Caudate nucleus (tissue), 63 donors: ENCODE measurements at places on chromosomes 5 and 9.

DNA sequence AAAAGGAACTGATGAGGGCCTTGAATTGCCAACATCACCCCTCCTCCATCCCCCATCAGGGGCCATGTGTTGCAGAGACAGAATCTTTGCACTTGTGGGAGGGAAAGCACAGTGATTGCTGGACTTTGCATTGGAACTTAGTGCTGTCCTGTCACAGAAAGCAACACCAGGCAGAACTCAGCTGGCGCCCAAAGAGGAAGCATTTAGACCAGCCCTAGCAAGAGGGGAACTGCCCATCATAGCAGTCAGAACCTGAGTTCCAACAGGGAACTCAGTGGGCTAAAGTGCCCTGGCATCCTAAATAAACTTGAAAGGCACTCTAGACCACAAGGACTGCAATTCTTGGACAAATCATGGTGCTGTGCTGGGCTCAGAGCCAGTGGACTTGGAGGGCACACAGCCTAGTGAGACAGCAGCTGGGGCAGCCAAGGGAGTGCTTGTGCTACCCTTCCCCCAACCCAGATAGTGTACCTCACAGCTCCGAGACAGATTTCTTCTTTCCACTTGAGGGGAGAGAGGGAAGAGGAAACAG lies 128.1 kb downstream of the ACTL7B start:
- no peak for DNase-seq

DNA sequence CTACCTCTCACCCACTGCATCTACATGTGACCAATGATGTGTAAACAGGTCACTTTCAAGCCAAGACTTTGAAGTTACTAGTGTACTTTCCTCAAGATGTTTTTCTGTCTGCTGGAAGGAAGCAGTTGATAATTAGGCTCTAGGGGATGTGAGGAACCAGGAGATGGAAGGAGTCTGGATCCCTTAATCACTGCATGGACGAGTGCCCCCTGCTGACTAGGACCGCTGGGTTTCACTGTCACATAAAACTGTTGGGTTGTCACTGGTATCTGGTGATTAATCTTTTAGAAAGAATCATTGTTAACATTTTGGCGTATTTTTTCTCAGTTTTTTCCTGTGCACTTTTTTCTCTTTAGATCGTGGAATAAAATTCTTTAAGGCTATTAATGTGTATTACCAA lies 79.5 kb downstream of the SREK1 start:
- DNase-seq = peak; percentile 3

- no peak for DNase-seq
Measured at GRCh38 chr5:68295772-68296171, 80.2 kb downstream of the PIK3R1 start.

GRCh38 chr5:154783774-154784460 lies 28.7 kb downstream of the LARP1 start:
- no peak for DNase-seq

GRCh38 chr5:139378941-139379361 lies 4.1 kb downstream of the SLC23A1 start:
- DNase-seq = no peak

DNA sequence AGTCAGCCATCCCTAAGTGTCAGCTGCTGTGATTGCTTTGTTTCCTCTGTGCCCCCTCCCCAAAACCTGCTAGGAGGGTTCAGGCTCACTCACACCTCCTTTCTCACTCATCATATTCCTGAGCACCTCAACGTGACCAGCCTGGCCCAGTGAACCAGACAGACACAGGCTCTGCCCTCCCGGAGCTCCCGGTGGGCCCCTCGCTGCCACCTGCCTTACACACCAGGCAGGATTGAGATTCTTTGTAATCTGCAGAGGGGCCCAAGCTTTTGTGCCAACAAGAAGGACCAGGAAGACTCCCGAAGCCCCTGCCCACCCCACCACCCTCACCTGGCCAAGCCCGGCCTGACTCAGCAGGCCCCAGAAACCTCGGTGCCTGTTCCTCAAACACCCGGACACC lies 87.8 kb downstream of the NTNG2 start:
- no peak for DNase-seq

- DNase-seq = no peak
Measured at GRCh38 chr5:102801371-102801770, 46.3 kb downstream of the PAM start.

- no peak for DNase-seq
Measured at GRCh38 chr5:54743997-54744788, 226.6 kb downstream of the SNX18 start.

DNA sequence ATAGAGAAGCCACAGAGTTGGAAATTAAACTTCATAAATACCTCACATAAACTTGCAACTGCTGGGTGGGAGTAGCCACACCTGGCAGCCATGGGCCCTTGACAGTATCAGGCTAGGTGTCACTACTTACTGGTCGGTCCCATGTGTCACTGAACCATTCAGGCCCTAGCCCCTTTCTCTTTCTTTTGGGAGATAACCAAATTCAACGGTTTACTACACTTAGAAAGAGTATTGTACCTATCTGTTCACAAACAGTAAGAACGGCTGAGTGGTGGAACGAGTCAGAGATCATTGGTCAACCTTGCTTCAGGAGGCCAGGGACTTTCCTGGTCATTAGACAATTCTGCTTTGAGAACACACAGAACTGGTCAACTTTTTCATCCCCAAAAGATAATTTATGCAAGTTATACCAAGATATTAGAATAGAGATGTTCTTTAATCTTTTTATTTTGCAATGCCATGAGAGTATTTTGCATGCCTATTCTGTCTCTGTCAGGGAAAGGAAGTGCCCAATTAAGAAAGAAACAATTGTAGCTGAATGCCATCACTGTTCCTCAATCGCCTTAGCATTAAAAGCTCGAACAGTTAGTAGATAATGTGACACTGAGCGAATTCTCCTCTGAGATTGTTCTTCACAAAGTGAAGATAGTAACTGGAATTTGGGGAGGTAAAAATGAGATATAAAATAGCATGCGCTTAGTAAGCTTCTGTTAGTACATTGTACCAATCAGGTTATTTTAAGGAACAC lies 50.9 kb downstream of the GOLPH3 start:
- no peak for DNase-seq

DNA sequence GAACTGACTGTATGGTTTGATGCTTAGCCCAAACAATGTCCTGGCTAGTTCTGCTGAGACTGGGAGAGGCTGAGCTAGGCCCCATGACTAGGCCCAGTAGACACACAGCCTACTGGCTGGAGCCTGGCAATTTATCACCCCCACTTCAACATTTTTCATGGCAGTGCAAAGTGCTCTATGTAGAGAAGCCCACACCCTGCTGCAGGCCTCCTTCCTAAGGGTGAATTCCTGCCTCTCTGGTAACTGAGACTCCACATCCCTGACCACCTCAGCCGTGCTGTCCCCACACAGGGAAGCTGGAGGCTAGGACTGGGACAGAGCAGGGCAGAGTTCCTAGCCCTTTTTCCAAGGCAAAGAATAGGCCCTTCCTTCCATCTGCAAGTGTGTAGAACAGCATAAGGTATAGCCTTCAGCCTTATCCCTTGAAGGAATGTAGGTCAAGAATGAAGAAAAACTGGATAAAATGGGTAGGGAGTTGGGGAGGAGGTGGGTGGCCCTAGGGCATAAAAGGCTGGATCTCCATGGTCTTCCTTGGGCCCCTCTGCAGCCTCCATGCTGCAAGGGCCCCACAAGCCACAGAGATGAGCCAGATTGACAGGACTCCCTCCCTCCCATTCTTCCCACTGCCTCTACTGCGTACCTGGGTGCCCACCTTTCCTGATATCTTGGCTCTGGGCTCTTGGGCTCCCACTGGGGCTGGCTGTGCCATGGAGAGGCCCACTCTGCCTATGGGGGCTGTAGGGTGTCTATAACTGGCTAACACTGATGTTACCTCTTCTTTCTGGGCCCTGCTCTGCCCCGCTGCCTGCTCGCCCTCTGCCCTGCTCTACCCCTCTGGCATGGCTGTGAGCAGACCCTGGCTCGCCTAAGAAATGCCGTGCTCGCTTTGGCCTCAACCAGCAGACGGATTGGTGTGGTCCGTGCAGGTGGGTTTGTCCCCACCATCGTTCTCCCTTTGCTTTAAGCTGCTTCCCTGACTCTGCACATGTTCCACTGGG lies 29.8 kb downstream of the TCF7 start:
- no peak for DNase-seq

DNA sequence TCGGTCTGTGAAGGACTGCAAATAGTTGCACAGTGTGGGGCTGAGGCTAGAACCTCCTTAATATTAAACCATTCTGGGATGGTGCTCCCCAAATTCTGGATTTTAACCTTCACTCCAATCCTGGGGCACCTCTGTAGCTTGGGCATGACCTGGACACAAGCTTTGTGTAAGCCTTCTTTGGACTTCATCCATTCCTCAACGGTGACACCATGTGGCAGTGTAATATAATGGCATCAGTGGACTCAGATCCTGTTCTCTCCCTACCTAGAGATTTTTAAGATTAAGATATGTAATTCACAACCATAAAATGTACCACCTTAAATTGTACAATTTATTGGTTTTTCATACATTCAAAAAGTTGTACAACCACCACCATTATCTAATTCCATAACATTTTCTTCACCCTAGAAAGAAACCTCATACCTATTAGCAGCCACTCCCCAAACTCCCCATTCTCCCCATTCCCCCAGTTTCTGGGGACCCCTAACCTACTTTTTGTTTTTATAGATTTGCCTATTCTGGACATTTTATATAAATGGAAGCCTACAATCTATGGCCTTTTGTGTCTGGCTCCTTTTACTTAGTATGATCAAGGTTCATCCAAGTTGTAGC lies 4.8 kb upstream of the PLGRKT start:
- DNase-seq = no peak

GRCh38 chr9:85508616-85509015 lies 233.1 kb downstream of the AGTPBP1 start:
- DNase-seq = no peak

DNA sequence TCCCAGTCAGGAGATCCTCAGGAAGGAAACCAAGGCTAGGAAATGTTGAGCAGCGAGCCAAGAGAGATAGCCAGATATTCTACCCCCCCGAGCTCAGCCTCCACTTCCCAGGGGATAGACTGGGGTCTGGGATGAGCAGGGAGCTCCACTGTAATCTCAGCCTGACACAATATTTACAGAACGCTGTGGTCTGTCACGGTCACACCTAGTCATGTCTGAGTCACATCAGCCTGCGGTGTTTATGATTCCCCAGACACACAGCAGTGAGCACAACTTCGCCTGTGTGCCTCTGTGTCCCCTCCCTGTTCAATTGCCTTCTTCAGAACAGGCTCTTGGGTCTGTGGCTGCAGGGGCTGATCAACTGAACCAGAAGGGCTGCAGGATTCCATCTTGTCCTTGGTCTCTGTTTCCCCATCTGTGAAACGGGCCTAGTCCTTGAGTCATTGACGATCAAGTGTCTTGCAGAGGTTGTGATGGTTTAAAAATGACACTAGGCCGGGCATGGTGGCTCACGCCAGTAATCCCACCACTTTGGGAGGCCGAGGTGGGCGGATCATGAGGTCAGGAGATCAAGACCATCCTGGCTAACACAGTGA lies 8.6 kb upstream of the PRRX2 start:
- DNase-seq = no peak

GRCh38 chr5:50792843-50793242 lies 126.4 kb downstream of the PARP8 start:
- no peak for DNase-seq

DNA sequence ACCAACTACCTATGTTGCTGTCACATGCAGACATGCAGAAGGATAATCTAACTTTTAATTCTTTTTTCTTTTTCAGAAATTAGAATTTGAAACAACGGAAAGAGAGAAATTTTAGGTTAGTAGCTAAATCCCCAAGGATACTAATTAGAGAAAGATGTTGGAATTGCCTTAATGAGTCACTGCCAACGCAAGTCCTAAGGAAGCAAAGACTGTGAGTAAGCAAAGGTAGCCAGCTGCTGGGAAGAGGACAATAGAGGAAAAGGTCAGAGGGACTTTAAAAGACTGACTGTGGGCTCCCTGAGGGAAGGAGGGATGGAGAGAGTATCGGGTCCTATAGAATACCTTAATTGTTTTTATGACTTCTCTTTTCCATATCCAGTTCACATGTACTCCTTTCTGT lies 461.9 kb upstream of the PAPPA start:
- no peak for DNase-seq

- no peak for DNase-seq
Measured at GRCh38 chr5:168740811-168741213, 161.6 kb upstream of the PANK3 start.

GRCh38 chr5:178209334-178210072 lies 5.2 kb downstream of the HNRNPAB start:
- no peak for DNase-seq

- no peak for DNase-seq
Measured at GRCh38 chr5:109312695-109313094, 97.1 kb downstream of the PJA2 start.

- DNase-seq = no peak
Measured at GRCh38 chr5:139898981-139899380, 103.4 kb downstream of the PSD2 start.

DNA sequence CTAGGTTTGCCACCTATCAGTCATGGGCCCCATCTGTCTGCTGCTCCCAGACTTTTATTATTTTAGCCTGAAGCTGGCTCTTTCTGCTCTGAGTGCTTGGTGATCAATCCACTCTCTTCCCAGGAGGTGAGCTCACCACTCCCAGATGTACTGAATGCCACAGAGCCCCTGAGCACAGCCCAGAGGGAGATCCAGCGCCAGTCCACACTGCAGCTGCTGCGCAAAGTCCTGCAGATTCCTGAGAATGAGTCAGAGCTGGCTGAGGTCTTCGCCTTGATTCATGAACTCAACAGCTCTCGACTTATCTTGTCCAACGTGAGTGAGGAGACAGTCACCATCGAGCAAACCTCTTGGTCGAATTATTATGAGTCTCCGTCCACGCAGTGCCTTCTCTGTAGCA lies 36.0 kb downstream of the HMGXB3 start:
- DNase-seq = no peak

DNA sequence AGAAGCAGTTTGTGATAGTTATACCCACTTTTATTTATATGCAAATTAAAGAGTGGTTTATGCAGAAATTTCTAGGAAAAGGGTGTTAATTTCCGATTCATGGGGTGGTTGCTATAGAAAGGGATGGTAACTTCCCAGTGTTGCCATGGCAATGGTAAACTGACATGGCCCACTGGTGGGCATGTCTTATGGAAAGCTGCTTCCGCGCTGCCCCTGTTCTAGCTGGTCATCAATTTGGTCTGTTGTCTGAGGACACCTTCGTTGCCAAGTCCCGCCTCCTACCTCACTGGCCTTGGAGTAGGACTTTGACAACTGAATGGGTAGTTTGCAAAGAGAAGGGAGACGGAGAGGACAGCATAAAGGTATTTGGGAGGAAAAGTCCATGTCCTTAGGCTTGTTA lies 74.0 kb upstream of the SMIM23 start:
- no peak for DNase-seq

- DNase-seq = no peak
Measured at GRCh38 chr9:113409481-113409880, 994 bp downstream of the POLE3 start.

DNA sequence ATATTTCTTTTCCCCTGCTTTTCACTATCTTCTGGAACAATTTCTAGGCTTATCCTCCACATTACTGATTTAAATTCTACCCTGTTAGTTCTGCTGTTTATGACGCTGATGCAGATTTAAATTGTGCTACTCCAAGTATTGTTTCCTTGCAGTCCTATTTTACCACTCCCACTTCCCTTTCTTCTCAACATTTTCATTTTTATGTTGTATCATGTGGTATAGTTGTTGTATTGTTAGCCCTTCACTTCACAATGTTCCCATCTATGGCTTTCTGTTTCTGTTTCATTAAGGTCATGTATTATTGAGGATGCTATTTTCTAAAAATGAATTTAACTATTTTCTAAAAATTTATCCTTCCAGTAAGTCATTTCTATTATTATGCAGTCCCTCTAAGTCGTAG lies 254.4 kb downstream of the NDUFS4 start:
- no peak for DNase-seq
